ENCODE measurements at places on chromosomes 7 and 10.

GRCh38 chr10:123906296-123906695 is 14.7 kb upstream of the CPXM2 start:
- DNase-seq, result no peak

DNA sequence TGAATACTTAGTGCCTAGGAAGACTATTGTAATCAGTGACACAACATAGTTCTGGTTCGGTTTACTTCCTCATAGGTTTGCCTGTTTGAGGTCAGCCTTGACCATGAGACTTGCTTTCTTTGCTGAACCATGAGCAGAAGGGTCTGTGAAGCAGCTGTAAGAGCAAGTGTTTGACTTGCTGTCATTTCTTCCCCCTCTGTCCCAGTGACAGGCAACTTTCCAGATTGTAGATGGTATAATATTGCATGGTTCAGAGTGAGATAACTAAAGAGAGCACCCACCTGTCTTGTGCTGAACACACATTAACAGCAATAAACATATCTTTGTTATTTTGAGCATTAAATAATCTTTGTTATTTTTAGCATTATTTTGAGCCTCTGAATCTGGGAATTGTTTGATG is 9.3 kb upstream of the RTKN2 start:
- DNase-seq, result no peak

GRCh38 chr7:115368998-115369397 is 447.1 kb downstream of the MDFIC start:
- no peak for DNase-seq

DNA sequence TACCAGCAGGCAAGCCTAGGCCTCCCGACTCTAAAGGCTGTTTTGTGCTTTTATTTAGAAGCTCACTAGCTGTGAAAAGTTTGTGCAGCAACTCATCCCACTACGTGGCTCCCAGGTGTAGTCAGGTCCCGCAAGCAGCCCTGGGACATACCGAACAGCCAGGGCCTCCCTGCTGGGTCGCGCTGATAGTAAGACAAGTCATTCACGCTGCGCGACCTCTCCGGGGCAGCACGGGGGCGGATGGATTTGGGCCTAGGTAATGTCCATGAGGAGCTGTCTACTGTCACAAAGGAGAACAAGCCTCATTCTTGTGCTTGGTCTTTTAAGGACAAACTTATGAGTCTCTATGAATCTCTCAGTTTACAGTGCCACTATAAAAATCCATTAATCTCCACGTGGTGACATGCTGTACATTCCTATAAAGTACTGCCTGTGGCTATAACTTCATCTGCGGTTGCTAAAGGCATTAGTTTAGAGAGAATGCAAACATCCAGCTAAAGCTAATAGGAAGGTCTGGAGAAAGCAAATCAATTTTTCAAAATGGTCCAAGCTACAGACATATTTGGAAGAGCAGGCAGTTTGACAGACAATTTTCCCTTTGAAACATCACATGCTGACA is 546.8 kb downstream of the PHTF2 start:
- DNase-seq, result no peak

- DNase-seq, result no peak
Observed at GRCh38 chr10:133379152-133379800, at the start of gene PAOX. Gene PAOX (plus strand): TSS chr10:133379262. CDS start chr10:133379317, 55 bp downstream.

DNA sequence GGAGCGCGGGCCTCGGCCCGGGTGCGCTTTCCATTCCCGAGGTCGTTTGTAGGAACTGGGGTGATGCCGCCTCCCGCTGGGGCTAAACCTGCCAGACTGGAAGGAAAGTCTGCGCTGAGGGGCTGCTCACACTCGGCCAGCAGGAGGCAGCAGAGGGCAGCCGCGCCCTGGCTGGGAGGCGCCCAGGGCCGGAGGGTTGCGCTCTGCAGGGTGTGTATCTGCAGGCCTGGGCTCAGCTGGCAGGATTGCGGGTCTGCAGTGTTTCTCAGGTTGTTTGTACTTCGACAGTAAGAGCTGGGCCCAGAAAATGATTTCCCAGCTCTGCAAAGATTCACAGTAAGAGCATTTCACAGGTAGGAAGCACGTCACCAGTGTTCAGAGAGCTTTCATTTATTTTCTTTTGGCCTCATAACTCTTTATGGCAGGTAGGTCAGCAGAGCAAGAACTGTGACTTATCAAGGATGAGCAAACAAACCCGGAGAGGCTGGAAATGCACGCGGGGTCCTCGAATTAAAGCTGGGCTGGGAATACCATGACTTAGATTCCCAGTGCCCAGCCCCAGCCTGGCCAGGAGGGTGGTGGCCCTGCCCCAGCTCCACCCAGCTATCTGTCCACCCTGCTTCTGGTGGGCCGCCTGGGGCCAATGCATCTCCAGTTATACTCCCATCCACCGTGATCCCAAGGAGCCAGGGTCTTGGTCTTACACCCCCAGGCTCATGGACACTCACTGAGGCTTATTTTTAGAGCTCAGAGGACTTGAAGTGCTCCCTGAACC is 15.2 kb upstream of the PPP2R2D start:
- DNase-seq, result no peak

- DNase-seq, result no peak
Observed at GRCh38 chr7:151008511-151009323, 15.6 kb downstream of the ATG9B start.

- no peak for DNase-seq
Observed at GRCh38 chr10:132326344-132326889, 5.6 kb upstream of the LRRC27 start.

DNA sequence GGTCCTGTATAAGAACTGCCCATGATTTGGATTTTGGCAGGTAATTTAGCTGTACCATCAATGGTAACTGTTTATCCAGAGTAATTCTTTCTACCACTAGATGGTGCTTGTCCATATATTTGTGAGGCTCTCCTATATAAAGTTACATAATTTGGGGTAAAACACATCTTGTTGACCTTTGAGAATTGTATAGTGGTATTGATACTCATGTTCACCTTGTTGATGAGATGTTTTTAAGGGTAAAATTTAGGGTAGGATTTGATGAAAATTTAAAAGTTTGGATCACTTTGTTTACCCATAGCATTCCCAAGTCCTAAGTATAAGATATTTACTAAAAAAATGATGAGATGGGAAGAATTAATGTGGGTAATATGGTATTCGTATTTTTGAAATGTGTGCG is 31.6 kb downstream of the ST7 start:
- no peak for DNase-seq

DNA sequence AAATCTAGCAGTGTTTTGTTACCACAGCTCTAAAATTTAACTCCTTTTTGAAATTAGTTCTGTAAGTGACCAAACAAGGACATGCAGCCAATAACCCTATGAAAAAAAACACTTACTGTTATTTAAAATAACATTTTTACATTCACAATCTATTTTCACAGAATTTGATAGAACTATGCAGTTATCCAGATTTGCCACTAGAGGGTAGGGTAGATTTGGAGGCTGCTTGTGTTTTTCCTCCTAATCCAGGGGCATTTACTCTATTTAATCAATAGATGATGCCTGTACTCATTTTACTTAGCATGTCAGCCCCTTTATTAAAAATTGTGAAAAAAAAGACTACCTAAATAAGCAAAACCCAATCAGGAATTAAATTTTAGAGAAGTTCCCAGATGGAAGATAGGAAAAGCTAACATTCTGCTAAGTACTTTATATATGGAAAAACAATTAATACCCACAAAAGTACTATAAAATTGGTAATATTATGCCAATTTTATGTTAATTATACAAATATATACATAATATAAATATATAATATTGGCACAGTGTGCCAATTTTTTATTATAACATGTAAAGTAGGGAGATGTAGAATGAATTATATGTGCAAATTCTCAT is 18.1 kb upstream of the LIPK start:
- DNase-seq, result no peak

DNA sequence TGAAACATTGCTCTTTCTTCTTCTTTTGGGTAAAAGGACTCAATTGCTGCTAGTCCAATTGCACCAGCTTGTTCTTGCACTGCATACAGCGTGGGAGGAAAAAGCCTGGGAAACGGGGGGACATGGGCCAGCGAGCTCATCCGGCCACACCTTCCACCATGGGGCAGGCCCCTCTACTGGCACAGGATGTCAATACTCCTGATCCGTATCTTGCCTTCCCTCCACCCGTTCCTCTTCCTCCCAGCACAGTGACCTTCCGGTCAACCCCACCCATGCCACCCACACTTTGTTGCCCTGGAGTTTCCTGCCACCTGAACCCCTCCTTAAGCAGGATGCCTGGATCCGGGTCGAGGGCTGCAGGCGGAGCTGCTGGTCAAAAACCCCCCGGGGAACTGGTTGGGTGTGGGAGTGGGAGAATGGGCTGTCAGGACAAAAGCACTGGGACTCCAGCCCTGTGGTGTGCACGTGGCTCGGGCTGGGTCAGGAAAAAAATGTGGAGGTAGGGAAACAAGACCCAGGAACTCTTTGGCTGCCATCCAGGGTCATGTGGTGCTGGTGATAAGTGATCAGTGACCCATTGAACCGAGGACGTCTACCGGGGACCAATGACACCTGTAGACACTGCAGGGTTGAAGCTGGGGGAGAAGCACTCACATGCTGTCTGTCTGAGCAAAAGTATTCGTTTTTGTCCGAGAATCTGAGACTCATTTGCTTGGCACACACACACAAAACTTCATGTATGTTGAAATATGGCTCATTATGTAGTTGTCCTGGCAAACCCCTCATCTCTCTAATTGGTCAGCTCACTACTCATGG is 8.1 kb downstream of the IL2RA start:
- no peak for DNase-seq

- no peak for DNase-seq
Observed at GRCh38 chr10:77192402-77192801, 445.2 kb downstream of the KCNMA1 start.

DNA sequence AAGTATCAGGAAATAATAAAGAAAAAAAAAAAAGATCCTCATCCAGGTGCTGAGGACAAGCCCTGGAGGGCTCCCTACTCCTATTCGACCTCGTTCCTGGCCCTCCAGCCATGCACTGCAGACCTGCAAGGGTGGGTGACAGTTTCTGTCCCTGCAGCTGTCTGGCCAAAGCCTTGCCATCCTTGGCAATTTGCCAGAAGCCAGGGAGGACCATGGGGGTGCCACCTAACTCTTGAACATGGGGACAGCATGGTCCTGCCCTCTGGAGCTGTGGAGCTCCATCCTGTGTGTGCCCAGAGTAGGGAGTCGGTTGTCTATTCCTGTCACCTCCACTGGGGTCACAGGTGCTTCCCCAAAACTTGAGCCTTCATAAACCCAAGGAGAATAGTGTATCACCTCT is 27.8 kb downstream of the DMBT1 start:
- no peak for DNase-seq

DNA sequence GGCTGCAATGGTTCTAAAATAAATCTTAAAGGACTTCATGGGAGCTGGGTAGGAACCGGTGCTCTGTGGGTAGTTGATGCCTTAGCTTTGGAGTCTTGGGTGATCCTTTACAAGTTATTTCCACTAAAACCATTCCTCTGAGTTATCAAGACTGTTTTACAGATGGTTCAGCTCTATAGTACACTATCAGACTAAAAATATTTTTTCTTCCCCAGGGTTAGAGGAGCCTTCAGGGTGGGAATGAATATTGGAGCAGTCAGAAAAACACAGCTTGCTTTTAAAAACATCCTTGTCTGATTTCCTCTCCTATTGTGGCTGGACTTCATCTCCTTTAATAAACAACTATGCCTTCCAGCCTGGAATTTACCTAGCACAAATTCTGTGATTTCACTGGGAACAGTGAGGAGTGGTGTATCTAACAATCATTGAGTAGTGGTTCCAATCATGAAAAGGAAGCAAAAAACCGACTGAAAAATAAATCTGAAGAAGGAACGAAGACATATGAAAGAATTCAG is 102.6 kb upstream of the AFAP1L2 start:
- no peak for DNase-seq

- no peak for DNase-seq
Observed at GRCh38 chr7:20797042-20797461, 10.4 kb upstream of the SP8 start.

DNA sequence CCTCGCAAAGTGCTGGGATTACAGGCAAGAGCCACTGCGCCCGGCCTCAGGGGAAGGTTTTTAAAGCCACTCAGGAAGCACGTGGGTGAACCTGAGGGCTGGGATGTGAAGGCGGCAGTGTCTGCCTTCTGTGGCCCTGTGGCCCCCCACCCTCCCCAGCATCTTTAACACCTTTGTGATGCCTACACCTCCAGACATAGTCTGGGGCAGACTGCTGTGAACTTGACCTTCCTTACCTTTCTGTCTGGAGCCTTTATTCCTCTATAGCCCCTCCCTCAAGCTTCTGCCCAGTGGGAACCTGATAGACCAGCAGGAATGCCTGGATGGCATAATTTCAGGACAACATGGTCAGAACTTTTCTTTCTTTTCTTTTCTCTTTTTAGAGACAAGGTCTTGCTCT is 550.2 kb downstream of the GALNT17 start:
- no peak for DNase-seq
